ENCODE measurements at places on chromosomes 1 and 21. TPM values are rescaled to one million over a fixed set of nuclear protein-coding genes. Genes with fewer than 3 reads are reported as not detected.

The LIPI gene
- not detected for total RNA-seq

- no peaks in the 10 kb centered on the region for H3K27me3 ChIP-seq
- H3K27ac ChIP-seq: no peak overlapping the region
- no peaks in the 10 kb centered on the region for H3K36me3 ChIP-seq
- no peak for DNase-seq
Observed at GRCh38 chr1:24872061-24872850, 57.8 kb downstream of the RUNX3 start.

DNA sequence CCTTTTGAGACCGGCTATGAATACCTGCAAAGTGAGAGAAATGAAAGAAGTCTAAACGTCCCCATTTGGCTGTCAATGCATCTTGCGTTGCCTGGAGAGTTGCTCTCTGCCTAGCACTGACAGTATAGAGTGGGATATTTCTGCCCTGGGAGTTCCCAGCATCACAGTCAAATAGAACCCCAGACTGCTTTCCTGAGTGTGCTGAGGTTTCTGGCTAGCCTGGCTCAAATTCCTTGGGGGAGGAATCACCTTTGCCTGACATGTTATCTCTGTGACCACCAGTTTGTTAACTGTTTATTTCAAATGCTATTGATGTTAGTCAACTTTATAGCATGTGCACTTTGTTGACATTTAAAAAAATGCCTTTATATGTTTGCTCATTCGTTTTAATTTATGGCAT, 212.0 kb upstream of the FAM78B start:
- no peak overlapping the region for H3K27ac ChIP-seq
- no peak overlapping the region for H3K4me3 ChIP-seq
- H3K36me3 ChIP-seq: no peaks in the 10 kb centered on the region
- no peaks in the 10 kb centered on the region for H3K27me3 ChIP-seq
- DNase-seq: no peak
- H3K4me1 ChIP-seq: no peaks in the 10 kb centered on the region

DNA sequence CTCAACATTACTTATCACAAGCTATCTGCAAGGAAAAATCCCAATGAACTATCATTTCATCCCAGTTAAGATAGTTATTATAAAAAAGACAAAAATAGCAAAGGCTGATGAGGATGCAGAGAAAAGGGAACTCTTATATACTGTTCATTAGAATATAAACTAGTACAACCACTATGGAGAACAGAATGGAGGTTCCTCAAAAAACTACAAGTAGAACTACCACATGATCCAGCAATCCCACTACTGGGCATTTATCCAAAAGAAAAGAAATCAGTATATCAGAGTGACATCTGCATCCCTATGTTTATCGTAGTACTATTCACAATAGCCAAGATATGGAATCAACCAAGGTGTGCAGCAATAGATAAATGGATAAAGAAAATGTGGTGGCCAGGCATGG, 4.9 kb upstream of the C1orf185 start:
- H3K4me1 ChIP-seq: no peaks in the 10 kb centered on the region
- H3K27me3 ChIP-seq: no peaks in the 10 kb centered on the region
- no peak overlapping the region for H3K4me3 ChIP-seq
- no peak overlapping the region for H3K27ac ChIP-seq
- DNase-seq: no peak

- no peak overlapping the region for H3K27ac ChIP-seq
- no peaks in the 10 kb centered on the region for H3K36me3 ChIP-seq
- DNase-seq: no peak
- H3K4me3 ChIP-seq: no peak overlapping the region
- peaks cover 28% of the 10 kb centered on the region for H3K4me1 ChIP-seq
Observed at GRCh38 chr1:156083800-156084790, 1.8 kb upstream of the MEX3A start.
